HS-5 (cell line): ENCODE measurements at places on chromosomes 7 and 10.
A peak's percentile ranks its signal among the peaks of the same experiment; 100 is the strongest.

DNA sequence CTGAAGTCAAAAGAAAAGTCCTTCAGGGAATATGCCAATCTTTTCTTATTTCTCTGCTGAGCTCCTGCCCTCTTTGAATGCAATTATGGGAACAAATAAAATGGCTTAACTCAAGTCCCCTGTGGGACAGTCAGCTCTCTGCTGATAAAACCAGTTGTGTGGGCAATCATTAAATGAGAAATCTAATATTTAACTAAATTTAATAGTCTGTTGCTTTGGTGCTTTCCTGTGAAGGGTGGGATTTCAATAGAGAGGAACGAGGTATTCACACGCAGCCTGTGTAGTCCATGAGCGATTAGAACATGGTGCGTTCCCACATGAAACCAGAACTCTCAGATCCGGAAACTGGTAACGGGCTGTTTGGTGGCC, 138.4 kb downstream of the PAXIP1 start:
- no peak for DNase-seq

DNA sequence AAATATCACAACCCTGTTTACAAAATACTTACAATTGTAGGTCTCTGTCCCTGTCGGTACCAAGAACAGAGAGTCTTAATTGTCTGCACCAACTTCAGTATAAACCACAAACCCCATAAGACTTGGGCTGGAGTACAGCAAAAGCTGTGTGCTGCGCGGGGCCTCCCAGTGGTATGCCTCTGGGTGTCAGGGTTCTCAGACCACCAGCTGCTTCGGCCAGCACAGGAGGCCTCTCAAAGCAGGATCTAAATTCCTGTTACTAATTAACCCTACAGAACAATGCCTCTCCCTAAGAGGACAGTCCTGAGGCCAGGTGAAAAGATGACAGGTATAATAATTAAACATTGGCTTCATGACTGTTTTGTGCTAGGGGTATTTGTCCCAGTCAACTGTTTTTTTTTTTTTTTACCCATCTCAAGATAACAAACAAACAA, 957 bp upstream of the SVIL start:
- DNase-seq: no peak

- peak; percentile 47 for DNase-seq
Measured at GRCh38 chr7:88224601-88225275, 4.9 kb upstream of the SRI start.

GRCh38 chr10:71970331-71970730, 6.1 kb downstream of the CHST3 start:
- no peak for DNase-seq

DNA sequence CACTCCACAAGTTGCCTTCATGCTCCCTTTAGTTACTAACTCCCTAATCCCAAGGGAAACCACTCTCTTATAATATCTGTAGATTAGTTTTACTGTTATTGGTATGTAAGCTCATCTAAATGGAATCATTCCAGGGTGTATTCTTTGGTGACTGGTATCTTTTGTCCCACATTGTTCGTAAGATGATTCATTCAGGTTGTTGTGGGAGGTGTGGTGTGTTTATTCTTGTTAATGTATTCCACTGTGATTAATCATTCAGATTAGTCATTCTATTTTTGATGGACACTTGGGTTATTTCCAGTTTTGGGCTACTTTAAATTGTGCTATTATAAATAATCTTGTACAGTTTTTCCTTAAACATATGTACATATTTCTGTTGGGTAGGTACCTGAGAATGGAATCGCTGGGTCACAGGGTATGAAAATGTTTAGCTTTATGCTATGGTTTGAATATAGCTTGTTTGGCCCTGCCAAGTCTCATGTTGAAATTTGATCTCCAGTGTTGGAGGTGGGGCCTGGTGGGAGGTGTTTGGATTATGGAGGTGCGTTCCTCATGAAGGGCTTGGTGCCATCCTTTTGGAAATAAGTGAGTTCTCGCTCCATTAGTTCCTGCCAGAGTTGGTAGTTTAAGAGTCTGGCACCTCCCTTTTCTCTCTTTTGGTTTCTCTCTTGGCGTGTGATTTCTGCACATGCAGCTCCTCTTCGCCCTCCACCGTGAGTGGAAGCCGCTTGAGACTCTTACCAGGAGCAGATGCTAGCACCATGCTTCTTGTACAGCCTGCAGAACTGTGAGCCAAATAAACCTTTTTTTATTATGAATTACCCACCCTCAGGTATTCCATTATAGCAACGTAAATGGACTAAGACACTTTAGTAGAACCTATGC, 13.8 kb downstream of the BTRC start:
- DNase-seq: peak; percentile 82

DNA sequence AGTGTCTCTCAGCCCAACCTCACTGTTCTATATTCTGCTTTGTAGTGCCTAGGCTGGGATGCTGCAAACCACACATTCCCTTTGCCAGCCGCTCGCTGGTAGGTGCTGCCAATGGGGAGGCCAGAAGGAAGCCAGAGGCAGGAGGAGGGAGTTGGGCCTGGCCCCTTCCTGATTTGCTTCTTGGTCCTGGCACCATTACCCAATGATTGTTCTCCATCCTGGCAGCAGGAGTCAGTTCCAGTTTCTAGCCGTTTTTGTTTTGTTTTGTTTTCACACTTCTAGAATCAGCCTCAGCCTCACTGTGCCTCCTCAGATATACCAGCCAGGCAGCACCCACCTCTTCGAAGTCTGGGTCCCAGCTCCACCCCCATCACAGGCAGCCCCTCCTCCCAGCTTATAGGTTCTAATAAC, 27.4 kb upstream of the LOXL4 start:
- no peak for DNase-seq

- no peak for DNase-seq
Measured at GRCh38 chr10:33638891-33639290, 304.4 kb upstream of the NRP1 start.

DNA sequence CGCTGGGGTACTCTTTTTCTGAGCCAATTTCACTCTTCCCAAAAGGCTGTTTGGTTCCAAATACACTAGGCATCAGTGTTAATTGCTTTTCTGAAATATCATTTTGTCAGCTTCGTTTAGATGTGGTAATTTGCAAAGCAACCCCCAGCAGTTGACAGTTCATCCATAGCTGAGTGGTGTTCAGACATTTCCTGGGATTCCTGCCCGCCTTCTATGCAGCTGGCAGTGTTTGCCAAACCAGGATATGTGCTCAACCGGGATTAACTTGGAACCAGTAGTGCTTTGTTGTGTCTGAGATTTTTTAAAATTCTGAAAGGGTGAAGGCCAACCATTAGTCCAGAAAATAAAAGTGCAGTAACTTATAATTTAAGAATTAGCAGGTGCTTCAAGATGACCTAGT, 25.2 kb upstream of the MKLN1 start:
- DNase-seq: no peak

- DNase-seq: no peak
Measured at GRCh38 chr7:88480271-88480670, 173.6 kb upstream of the STEAP4 start.

DNA sequence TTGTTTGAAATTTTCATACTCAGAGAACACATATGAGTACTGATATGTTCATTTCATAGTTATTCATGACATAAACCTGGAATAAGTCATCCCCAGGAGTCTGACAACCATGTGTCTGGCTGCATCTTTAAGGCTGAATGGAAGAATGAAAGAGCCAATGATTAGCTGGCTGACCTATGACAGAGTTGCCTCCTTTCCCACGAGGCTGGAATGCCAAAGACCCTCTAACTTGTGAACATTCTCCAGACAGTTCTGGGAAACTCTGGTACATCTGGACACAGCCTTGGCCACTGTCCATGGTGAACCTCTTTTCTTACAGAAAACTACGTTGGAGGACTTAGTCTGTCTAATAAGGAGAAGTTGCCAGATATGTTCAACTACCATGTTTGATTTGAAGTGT, 380.8 kb upstream of the MKI67 start:
- no peak for DNase-seq

DNA sequence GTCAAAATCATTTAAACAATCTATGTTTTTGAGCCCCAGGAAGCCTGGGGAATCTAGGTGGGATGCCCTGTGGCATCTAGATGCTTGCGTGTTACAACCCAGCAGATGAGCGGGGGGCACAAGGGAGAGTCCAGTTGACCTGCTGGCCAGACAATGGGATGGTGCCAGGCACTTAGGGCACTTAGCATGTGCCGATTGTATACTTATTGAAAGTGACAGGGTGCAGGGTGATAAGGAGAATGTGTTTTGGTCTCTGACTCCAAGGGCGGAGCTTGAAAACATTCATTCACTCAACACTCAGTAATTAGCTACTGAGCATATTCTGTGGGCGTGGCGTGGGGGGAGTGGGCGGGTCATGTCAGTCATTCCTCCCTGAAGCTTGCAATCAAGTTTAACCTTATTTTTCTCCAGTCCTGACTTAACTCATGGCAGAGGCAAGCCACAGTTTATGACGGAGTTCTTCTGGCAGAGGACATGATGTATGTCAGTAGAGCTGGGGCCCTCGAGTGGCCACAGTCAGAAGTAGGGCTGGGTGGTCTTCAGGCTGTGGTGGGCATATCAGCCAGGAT, 115.1 kb downstream of the PRKCQ start:
- no peak for DNase-seq

- DNase-seq: no peak
Measured at GRCh38 chr10:339038-339391, 203.8 kb downstream of the ZMYND11 start.

GRCh38 chr7:82164813-82165212, 278.8 kb downstream of the CACNA2D1 start:
- peak; percentile 60 for DNase-seq

DNA sequence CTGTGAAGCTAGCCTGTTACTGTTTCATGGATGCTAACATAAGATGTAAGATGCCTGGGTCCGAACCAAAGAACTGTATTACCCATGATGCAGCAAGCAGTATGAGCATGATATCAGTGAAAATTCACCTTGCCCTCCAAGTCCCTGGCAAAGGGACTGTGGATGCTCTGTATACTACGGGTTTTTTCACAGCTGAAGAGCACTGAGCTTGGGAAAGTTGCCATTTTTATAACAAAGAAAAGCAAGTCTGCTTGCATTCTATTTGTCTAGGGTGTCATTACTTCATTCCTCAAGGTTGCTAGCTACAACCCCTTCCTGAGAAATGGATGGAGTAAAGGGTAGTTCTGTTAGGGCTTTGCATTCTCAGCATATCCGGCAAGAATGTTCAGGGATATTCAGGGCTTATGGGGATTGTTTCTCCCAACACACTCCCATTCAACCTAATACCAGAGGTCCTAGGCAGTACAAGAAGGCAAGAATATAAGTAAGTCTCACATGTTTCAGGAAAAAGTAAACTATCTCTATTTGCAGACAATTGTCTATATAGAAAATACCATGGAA, 5.1 kb upstream of the GPR22 start:
- no peak for DNase-seq

DNA sequence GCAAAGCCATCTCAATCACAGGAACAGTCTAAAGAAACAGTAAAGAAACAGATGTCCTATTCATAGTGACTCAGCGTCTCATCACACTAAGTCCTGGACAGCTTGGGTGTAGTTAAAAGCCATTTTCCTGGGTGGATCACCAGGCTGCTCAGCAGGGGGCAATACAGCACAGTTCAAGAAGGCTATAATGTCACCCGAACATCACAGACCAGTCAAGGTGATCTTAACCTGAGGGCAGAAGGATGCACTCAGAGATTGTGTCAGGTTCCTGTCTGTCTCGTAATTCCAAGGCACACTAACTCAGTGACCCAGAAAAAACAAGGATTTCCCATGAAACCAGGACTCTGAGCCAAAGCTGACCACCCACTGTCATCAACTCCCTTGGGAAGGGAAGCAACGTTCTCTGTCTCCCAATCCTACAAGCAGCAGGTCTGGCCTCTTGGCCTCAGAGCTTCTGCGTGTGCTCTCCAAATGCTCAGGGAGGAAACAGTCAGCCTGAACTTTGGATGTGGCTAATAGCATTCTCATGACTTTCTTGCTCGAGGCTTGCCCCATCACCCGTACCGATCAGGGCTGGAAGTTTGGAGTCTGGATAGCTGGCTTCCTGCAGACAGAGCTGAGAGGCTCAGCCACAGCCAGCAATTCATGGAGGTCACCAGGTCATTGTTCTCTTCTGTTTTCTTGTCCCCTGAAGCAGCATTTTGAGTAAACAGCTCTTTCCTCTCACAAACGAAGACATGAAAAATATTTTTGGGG, 90.4 kb upstream of the FAM171A1 start:
- DNase-seq: peak; percentile 11

DNA sequence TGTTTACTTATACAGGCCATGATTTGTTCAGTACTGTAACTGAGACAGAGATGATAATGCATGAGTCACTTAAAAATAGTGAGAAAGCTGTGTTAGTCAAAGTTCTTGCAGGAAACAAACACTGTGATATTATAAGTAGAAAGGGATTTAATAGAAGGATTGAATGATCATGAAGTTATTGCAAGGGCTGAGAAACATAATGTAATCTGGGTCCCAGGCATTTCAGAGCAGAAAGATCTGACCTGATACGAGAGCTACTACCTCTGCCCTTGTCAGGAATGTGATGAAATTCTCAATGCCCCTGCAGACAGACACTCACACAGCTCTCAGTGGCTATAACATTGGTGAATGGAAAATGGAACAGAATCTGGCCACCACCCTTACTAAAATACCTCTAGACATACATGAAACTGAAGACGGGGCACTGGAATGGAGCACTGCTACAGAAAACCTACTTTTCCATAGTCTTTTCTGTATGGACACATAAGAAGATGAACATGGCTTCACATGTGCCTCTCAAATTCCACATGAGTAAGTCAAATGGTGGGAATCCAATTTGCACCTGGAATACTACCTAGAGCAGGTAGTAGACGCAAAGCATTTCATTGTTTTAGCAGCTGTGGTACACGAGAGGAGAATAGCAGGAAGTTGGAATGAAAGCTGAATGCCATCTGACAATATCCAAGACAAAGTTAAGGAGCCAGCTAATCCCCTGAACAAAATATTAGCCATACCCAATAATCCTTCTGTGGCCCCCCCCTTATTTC, 19.1 kb upstream of the VWDE start:
- peak; percentile 64 for DNase-seq

DNA sequence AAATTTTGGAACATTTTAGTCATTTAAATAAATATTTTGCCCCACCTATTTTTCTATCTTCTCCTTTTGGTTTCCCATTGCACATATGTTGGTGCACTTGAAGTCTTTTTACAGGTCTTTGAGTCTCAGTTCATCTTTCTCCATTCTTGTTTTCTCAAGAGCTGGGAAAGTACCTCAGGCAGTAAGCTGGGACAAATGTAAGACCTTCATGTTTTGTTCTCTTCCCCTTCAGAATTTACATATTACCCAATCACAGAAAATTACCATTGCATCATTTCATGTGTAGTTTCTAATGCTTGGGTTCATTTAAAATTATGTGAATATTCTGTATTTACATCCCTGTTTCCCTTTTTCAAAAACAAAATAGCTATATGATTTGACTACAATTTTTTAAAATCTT, 1150.0 kb upstream of the POT1 start:
- DNase-seq: no peak

- no peak for DNase-seq
Measured at GRCh38 chr10:46220872-46221538, 65.8 kb upstream of the ANTXRL start.
